ENCODE measurements at places on chromosomes 13 and 19. TPM values are rescaled to one million over a fixed set of nuclear protein-coding genes. Genes with fewer than 3 reads are reported as not detected.

Gene FAM216B
- total RNA-seq = not detected

Gene ZNF229
- total RNA-seq = 11.3 TPM

Gene GNA15
- not detected for total RNA-seq

Gene ATP8B3
- total RNA-seq = 2.4 TPM

Gene ZNF471
- 10.1 TPM for total RNA-seq

Gene C19orf85
- total RNA-seq = not detected

Gene NXNL1
- not detected for total RNA-seq

Gene ADGRE3
- total RNA-seq = not detected

Gene ZSCAN5B
- not detected for total RNA-seq

Gene THSD1
- 18.9 TPM for total RNA-seq

Gene URAD
- not detected for total RNA-seq

Gene CYP4F8
- not detected for total RNA-seq

Gene WDR87
- total RNA-seq = not detected

Gene RAX2
- total RNA-seq = not detected

Gene LAIR1
- total RNA-seq = not detected

Gene ZNF835
- total RNA-seq = 2.0 TPM

Gene MYPOP
- total RNA-seq = 0.69 TPM

Gene INSR
- total RNA-seq = 19.8 TPM

Gene KL
- total RNA-seq = 11.9 TPM

Gene DENND1C
- total RNA-seq = 0.20 TPM

Gene CNN1
- total RNA-seq = 10.9 TPM

Gene ZNF728
- 0.40 TPM for total RNA-seq

Gene SIGLEC6
- total RNA-seq = not detected

Gene PBX4
- 2.6 TPM for total RNA-seq

Gene NOVA2
- total RNA-seq = not detected

Gene PLK5
- total RNA-seq = not detected

Gene CDX2
- not detected for total RNA-seq

Gene FUZ
- 24.2 TPM for total RNA-seq

Measured in renal cortical epithelial cell (primary cell).